ENCODE measurements at places on chromosomes 4 and X. TPM values are rescaled to one million over a fixed set of nuclear protein-coding genes. Genes with fewer than 3 reads are reported as not detected.

Gene SULT1B1
- 0.17 TPM for total RNA-seq

DNA sequence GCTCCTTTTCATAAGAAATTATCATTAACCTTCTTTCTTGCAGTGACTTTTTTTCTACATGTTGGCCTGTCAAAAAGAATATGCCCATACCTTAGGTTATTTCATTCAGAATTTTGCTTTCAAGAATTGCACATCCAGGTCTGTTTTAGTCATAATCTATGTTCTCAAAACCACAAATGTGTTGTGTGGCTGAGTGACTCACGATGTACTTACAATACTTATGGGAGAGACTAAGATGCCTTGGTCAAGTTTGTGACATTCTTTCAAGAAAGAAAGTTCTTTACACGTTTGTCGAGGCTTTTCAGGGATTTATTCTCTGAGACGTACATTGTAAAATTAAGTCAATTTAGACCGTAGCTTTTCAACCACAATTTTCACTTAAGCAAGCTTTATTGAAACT is 396.7 kb downstream of the FSTL5 start:
- DNase-seq = peak; percentile 87

Gene C4orf51
- total RNA-seq = not detected

DNA sequence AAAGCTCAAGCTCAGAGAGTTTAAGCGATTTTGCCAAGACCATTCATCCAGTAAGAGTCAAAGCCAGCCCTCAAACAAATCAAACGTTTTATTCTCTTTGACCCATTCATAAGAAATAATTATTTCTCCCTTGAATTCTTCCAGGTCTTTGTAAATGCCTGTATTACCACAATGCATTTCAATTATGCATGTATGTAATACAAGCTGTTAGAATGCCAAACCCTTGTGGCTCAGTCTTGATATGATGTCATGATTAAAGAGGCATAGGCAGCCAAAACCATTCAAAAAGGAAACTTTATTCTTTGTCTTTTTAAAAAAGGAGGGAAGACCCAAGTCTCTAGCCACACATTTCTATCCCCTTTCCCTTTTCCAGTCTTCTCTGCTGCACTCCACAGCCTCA is 56.5 kb upstream of the PGM2 start:
- no peak for DNase-seq

Gene UGT2B11
- total RNA-seq = not detected

Gene NSG1
- total RNA-seq = 0.57 TPM

DNA sequence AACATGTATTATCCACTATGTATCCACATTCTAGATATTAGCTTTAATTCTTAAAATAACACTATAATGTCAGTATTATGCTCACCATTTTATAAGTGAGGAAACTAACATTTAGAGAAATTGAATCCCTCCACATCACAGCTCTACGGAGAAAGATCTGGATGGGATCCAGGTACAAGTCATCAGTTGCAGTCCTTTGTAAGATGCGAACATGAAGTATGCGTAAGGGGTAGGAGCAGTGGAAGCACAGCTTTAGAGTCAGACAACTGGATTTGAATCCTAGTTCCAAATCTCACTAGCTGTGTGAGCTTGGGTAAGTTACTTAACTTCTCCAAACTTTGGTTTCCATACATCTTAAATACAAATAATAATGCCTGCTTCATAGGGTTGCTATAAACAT is 162.5 kb downstream of the ATP10D start:
- no peak for DNase-seq

- peak; percentile 48 for DNase-seq
Observed at GRCh38 chr4:145935253-145936141, 3.1 kb downstream of the ZNF827 start.

GRCh38 chrX:87299563-87300160 is 217.9 kb upstream of the KLHL4 start:
- DNase-seq = peak; percentile 5

Gene LNX1
- 15.0 TPM for total RNA-seq

Gene PPA2
- total RNA-seq = 95.8 TPM

Gene NDST3
- not detected for total RNA-seq

Gene SOWAHB
- total RNA-seq = not detected

- no peak for DNase-seq
Observed at GRCh38 chrX:38327775-38328081, 419 bp upstream of the RPGR start.

DNA sequence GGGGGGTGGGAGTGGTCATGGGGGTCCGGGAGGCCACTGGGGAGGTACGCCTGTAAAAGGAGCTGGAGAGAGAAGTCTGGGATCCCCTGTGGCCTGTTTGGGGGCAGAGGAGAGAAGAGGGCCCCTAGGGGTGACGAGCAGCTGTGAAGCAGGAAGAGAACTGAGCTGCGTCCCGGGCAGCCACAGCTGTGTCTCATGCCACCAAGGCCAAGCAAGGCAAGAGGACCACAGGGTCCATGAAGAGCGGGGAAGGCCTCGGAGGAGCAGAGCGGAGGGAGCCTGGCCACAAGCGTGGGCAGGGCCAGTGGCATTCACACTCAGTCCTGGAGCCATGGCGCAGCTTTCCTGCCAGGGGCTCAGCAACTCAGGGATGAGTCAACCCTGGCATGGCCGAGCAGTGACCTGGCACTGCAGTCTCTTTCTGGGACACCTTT is 13.6 kb upstream of the NAT8L start:
- DNase-seq = no peak

DNA sequence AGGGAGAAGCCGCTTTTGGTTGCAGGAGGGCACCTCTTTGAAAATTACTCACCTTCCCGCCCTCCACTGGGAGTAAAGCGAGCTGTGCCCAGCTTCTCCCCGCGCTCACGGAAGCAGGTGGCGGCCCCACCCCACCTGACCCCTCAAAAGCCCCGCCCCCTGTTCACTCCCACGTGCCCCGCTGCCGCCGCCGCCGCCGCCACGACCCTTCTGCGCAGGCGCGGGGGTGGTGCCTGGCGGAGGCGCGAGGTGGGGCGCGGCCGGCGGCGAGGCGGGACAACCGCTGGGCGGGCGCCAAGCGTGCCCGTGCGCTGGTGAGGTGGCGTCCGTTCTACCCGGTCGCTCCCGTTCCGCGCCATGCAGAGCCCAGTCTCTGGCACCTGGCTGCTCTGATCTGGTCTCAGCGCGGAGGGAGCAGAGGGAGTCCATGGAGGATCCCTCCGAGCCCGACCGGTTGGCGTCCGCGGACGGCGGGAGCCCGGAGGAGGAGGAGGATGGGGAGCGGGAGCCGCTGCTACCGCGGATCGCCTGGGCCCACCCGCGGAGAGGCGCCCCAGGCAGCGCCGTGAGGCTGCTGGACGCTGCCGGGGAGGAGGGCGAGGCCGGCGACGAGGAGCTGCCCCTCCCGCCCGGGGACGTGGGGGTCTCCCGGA is at the start of gene PI4K2B:
Gene PI4K2B, plus strand, starts transcription at position 297 of the 653 bp plus-strand sequence. Its CDS starts 131 bp downstream, at position 428.
- DNase-seq = peak; percentile 81

Gene SLC6A14
- not detected for total RNA-seq

DNA sequence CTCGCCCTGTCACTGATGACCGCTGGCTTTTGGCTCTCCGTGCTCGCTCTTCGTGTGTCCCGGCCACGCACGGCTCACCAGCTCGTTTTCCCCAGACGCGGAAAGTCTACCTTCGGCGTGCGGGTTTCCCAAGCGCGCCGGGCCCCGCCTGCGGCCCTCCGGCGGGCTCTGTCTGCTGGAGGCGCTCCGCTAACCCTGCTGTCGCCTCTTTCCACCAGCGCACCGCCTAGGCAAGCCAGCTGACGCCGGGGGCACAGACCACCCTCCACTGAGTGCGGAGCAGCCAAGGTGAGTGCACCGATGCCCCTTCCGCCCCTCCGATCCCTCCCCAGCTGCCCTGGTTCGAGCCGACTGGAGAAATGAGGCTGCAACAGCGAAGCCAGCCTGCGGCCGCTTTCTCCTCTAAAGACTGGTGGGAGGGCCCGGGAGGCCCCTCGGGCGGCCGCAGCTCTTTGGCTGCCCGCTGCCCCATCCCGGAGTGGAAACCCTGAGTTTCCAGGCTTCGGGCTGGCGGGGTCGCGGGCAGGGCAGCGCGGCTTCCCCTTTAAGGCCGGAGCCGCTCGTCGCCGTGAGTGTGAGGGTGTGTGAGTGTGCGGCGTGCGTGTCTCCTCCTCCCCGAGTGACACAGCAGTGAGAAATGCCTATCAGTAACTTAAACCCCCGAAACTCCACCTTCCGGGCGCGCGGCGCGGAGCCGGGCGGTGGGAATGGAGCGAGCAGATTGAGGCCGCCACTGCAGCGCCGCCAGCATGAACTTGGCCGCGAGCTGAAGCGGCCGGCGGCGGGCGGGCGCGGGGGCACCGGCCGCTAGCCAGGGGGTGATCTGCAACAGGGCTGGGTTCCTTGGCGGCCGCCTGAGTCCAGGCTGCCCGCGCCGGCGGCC is at the start of gene MAMLD1:
Gene MAMLD1, plus strand, starts transcription at position 719 of the 883 bp plus-strand sequence. CDS start 82,200 bp downstream, outside the sequence.
- DNase-seq = peak; percentile 83

Gene TCEAL2
- not detected for total RNA-seq

Gene GPR34
- total RNA-seq = not detected

Gene CLIC2
- 0.32 TPM for total RNA-seq
